ENCODE measurements at places on chromosomes 13 and 19.

DNA sequence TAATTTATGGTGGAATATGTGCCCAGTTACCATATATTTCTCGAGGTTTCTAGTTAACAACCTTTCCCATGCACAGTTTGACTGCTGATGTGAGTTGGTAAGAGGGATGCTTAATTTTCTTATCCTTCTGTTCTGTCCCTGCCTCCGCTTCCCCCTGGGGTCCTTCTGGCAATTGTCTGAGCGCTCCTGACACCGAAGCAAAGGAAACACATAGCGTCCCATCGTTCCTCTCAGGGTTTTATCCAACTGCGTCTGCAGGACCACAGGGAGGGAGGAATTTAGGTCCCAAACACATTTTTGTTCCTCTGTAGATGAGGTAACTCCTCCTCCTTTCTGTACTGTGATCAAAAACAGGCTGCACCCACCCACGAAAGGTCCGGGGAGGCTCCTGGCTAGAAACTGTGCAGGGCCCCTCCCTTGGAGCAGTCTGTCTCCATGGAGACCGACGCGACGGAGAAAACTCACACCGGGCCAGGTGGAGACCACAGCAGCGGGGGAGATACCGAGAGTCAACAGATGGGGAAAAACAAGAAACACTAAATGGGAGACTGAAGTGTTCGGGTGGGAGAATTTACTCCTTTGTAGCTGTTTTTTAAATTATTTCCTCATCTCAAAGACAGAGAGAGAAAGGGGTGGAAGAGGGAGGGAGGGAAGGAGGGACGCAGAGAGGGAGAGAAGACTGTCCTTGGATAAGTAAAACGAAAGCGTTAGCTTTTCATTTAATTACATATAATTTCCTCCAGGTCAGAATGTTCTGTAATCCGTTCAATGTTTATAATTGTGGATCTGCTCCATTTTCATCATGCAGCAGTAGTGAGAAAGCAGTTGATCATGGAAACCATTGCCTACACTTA is 191.8 kb upstream of the NBEA start:
- no peak for DNase-seq

- peak; percentile 52 for DNase-seq
These were observed 1.4 kb downstream of the CIC start for GRCh38 chr19:42270346-42271044.

DNA sequence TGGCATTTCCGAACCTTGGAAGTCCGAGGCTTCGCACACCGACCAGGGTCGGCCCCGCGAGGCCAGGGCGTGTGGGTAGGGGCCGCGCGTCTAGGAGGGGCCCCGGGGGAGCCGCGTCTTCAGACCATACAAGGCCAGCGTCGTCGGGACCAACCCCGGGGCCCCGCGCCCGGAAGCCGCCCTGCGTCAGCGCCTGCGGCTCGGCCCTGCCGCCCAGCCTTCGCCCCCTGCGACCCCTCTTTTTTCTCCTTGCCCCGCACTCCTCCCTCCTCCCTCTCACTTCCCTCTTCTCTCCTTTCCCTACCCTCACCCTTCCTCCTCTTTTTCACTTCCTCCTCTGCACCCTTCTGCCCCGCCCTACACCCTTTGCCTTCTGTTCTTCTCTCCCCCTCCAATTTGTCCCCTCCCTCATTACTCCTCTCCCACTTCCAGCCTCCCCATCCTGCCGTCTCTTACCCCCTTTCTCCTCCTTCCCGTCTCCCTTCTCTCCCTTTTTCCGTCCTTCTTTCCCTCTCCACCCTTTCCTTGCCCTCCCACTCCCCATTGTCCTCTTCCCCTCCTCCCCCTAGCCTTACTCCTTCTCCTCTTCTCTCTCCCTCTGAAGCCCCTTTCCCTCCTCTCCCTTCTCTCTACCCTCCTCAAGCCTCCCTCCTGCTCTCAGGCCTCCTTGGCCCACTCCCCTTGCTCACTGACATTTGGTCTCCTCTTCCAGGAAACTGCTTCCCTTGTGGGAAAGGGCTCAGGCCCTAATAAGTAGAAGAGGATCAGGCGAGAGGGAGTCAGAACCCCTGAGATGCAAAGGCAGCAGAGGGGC is 2.2 kb upstream of the PLEKHG2 start:
- no peak for DNase-seq

DNA sequence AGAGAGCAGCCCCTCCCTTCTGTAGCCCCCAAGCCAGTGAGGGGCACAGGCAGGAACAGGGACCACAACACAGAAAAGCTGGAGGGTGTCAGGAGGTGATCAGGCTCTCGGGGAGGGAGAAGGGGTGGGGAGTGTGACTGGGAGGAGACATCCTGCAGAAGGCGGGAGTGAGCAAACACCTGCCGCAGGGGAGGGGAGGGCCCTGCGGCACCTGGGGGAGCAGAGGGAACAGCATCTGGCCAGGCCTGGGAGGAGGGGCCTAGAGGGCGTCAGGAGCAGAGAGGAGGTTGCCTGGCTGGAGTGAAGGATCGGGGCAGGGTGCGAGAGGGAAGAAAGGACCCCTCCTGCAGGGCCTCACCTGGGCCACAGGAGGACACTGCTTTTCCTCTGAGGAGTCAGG is 4.2 kb downstream of the KLK3 start:
- DNase-seq, result no peak

DNA sequence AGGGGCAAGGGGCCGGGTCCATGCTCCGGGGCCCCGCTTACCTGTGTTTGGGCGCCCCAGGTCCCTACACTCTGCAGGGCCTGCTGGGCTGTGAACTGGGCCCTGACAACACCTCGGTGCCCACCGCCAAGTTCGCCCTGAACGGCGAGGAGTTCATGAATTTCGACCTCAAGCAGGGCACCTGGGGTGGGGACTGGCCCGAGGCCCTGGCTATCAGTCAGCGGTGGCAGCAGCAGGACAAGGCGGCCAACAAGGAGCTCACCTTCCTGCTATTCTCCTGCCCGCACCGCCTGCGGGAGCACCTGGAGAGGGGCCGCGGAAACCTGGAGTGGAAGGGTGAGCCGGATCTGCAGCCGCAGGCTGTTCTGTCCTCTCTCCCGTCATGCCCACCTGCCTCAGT is 1.7 kb downstream of the FCGRT start:
- DNase-seq, result no peak

- DNase-seq, result no peak
These were observed 151.3 kb upstream of the IPO5 start for GRCh38 chr13:97802213-97802612.

DNA sequence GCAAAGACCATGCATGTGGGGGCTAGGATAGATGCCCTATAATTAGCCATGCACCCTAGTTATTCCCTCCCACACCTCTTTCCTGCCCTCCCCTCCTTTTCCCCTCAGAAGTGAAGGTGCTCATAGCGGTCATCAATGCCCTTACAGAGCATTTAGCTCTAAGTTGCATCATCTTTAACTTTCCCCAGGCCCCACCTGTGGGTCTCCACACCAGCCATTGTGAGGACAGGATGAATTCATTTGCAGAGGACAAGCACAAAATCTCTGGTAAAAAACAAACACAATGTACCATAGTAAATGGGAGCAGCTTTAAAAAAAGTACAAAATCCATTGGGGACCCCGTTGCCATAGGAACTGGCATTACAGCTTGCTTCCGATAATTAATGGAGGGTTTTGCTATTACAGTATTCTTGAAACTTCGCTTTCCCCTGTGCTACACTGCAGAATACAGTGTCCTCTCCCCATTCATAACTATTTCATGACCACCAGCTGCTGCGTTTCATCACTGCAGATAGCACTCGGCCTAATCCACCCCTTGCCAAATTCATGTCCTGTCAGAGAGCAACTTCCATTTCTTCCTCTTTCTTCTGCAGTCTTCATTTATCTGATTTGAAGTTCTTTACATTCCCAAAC is 110.5 kb downstream of the ZDHHC20 start:
- DNase-seq, result no peak

- DNase-seq, result no peak
These were observed 250.7 kb downstream of the KCTD12 start for GRCh38 chr13:76635232-76636230.

DNA sequence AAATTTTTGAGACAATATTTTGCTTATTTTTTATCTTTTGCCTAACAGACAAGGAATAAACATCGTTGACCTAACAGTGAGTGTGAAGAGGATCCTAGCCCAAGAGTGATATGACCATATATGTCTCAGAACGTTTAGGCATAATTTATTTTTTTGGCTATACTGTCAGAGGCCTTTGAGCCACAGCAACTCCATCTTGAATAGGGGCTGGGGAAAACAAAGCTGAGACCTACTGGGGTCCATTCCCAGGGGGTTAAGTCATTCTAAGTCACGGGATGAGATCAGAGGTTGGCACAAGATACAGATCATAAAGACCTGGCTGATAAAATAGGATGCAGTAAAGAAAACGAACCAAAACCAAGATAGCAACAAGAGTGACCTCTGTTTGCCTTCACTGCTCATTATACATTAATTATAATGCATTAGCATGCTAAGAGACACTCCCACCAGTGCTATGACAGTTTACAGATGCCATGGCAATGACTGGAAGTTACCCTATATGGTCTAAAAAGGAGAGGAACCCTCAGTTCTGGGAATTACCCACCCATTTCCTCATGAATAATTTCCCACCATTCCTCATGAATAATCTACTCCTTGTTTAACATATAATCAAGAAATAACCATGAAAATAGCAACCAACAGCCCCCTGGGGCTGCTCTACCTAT is 510.9 kb upstream of the PCDH9 start:
- DNase-seq, result no peak

DNA sequence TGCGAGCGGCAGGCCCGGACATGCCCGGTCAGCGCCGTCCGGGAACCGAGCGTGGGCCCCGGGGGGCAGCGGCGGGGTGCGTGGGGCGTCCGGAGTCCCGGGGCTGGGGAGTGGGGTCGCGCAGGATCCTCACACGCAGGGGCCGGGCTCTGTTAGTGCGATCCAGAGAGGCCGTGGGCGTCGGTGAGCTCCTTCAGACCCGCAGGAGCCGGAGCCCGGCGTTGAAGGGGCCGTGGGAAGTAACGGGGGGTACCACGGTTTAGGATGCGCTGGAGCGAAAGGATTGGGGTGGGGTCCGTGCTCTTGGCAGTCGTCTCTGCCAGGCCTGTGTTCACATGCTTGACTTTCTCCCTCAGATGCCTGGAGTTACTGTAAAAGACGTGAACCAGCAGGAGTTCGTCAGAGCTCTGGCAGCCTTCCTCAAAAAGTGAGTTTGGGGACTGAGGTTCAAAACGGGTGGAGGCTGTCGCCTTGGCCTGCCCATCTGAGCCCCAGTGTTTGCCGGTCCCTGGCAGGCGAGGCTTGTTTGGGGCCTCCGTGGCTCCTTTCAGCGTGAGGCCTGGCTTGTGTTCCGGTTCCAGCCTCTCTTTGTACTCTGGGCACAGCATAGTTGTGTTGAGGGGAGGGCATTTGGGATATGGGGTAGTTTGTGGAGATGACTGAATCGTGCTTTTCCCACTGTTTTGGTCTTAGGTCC is 512 bp downstream of the RPS19 start:
- DNase-seq, result no peak

DNA sequence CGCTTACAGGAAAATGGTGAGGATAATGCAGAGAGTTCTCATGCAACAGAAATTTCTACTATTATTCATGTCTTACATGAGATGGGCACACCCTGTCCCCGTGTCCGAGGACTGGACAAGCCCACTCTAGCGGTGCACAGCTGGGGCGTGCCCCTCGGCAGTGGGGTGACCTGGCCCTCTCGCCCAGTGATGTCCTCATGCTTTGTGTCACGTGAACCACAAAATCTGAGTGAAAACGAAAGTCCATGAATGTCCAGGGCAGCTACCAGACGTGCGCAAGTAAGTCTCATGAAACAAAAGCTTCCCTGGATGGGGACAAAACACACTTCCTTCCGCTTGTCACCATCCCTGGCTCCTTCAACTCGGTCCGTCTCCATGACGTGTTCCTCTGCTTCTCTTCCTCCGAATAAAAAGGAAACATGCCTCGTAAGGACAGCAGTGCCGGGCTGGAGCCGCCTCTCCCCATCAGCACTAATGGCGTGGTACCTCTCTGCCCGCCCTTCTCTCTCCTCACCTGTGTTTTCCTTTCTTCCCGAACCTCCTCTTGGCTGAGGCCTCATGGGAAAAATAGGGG is 45.6 kb downstream of the ANKRD10 start:
- DNase-seq, result no peak

DNA sequence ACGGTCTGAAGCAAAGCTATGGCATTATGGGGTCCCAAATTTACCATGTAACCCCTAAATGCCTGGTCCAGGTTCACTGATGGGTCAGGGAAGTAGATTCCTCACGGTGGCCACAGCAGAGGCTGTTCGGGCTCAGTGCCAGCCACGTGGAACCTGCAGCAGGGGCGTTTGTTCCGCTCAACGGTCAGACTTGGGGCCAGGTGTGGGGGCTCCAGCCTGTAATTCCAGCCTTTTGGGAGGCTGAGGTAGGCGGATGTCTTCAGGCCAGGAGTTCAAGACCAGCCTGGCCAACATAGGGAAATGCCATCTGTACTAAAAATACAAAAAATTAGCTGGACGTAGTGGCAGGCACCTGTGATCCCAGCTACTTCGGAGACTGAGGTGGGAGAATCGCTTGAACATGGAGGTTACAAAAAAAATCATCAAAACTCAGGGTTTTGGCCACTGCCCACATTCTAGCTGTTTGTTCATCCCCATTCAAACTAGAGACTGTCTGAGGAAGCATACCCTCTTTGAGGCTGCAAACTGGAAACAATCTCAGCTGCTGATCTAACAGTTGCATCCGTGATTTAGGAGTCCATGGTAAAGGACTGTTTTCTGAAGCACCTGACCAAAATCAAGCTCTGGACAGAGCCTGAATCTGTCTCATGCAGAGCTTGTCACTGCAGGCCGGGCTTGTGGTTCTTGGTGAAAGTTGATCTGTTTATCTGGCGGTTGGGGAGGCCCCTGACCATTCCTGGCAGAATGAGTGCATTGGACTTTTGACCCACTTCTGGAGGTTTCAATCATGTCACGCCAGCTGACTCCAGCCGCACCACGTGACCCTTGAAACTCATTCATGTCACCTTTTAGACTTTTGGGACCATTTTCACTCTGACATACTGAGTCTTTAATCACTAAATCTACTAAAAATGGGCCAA is 30.2 kb upstream of the ZNF331 start:
- DNase-seq, result no peak

- DNase-seq, result no peak
These were observed 36.0 kb downstream of the MBNL2 start for GRCh38 chr13:97257800-97258799.

- DNase-seq, result peak; percentile 69
These were observed 8.2 kb upstream of the MEIS3 start for GRCh38 chr19:47427241-47428176.

DNA sequence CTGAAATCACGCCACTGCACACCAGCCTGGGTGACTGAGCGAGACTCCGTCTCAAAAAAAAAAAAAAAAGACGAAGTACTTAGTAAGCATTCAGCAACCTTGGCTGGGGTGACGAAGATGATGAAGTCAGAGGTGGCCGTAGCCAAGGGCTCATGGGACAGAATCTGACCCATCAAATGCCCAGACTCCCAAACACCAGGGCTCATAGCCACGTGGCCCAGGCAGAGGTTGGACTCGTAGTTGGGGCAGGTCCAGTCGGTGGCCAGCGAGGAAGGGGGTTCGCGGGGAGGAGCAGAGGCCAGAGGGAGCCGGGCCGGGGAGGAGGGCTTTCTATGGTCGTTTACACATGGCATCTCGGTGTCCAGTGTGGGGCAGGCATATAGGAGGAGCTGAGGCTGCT is 52.1 kb upstream of the EHD2 start:
- no peak for DNase-seq

Data from stimulated activated CD4-positive, alpha-beta T cell treated with anti-CD3 and anti-CD28 coated beads, Interleukin-12 subunit alpha, Interleukin-12 subunit beta, amount 100 ng/mL, for 24 hours (primary cell).